ENCODE measurements at places on chromosomes 1 and 21. TPM values are rescaled to one million over a fixed set of nuclear protein-coding genes. Genes with fewer than 3 reads are reported as not detected.

Gene FAM72B
- 1.2 TPM for total RNA-seq

Gene RPTN
- not detected for total RNA-seq

Gene PYHIN1
- not detected for total RNA-seq

Gene KRTAP19-1
- total RNA-seq, result not detected

Gene EFHD2
- total RNA-seq, result 100 TPM

- DNase-seq, result no peak
Observed at GRCh38 chr1:53408755-53409129, 50.5 kb upstream of the DMRTB1 start.

DNA sequence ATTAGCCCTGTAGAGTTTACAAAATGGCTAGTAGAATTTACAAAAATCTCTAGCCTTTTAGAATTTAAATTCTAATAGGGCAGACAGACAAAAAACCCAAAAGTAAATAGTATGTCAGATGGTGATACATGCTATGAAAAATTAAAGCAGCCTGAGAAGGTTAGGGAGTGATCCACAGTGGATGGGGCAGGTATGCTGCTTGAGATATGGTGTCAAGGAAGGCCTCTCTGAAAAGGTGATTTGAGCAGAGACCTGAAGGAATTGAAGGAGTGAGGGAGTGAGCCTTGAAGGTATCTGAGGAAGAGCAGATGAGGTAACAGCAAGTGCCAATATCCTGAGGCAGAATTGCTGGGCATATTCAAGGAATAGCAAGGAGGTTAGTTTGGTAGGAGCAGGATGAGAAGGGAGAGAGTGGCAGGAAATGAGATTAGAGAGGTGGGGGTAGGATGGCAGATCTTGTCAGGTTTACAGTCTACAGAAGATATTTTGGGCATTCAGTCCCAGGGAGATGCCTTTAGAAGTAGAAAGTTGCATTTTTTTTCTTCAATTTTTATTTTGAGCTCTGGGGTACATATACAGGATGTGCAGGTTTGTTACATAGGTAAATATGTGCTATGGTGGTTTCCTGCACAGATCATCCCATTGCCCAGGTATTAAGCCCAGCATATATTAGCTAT, 40.8 kb upstream of the DPH5 start:
- no peak for DNase-seq

GRCh38 chr1:6534248-6534822, 20.0 kb downstream of the NOL9 start:
- DNase-seq, result no peak

DNA sequence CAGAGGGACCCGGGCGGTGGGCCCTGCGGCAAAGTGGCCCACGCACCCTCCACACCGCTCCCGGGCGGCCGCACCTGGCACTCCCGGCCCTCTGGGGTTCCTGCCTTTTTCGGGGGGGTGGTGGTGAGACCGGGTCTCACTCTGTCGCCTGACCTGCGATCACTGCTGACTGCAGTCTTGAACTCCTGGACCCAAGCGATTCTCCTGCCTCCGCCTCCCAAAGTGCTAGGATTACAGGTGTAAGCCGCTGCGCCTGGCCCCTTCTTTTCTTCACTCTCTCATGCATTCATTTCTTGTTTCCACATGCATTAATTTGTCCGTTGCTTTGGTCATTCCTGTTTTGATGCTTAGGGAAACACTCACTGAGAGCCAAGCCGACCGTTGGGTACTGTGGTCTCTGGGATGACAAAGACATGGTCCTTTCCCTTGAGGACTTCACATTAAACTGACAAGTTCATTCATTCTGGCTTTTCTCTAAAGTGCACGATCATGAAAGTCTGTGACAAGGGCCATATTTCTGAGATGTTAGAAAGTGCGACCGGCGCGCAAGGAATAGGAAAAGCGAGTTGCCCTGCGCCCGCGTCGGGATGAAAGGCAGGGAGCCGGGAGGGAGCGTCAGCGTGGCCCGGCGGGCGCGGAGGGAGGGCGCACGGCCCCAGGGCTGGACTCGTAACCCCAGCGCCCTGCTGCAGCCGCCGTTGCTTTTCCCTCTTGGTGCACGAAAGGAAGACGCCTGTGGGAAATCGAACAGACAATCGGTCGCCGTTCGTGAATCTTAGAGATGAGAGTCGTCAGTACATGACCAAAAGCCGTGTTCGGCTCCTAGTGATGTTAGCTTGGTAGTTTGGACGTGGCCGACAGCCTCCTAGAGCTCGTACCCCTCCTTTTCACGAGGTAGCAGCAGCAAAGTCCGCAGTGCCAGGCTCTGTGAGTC, 1.0 kb upstream of the MCOLN2 start:
- DNase-seq, result no peak

GRCh38 chr1:221926441-221926840, 184.6 kb upstream of the DUSP10 start:
- DNase-seq, result no peak

DNA sequence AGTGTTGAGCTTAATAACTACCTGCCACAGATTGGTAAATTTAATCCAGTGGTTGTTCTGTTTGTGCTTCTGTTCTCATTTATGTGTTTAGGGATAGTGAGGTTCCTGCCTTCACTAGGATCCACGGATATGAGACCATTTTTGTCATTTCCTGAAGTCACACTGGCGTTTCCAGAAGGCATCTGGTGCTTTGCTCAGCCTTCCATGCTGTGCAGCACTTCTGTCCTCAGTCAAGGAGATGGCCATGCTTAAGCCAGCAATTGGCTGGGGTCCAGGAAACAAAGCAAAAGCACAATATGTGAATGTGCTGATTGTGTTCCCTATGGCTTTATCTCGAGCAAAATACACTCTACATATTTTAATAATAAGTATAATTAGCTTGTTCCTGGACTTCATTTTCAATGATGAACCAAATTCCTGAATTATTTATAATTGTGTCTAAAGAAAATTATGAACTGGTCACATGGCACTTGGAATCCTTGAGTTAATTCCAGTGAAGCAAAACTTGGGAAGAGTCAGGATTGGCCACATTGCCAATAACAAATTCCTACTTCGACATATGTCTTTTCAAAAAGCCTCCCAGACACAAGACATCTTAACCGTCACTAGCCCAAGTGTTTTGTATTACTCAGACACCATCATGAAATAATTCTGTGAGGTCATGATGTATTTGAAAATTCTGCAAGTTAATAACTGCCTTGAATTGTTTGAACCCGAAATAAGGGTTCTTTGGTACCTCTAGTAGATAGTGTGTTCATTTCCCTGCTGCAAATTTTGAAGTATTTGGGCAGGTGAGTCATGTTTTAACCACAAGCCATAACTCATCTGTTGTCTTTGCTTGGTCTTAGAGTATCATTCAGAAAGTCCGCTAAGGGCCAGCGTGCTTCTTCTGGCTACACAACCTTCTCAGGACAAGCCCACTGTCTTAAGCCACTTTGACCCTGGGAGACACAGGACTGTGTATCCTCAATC, 412.4 kb downstream of the DISC1 start:
- peak; percentile 22 for DNase-seq

GRCh38 chr1:60596791-60597750, 485.3 kb upstream of the NFIA start:
- DNase-seq, result no peak

GRCh38 chr1:208766832-208767231, 522.6 kb upstream of the PLXNA2 start:
- DNase-seq, result no peak

DNA sequence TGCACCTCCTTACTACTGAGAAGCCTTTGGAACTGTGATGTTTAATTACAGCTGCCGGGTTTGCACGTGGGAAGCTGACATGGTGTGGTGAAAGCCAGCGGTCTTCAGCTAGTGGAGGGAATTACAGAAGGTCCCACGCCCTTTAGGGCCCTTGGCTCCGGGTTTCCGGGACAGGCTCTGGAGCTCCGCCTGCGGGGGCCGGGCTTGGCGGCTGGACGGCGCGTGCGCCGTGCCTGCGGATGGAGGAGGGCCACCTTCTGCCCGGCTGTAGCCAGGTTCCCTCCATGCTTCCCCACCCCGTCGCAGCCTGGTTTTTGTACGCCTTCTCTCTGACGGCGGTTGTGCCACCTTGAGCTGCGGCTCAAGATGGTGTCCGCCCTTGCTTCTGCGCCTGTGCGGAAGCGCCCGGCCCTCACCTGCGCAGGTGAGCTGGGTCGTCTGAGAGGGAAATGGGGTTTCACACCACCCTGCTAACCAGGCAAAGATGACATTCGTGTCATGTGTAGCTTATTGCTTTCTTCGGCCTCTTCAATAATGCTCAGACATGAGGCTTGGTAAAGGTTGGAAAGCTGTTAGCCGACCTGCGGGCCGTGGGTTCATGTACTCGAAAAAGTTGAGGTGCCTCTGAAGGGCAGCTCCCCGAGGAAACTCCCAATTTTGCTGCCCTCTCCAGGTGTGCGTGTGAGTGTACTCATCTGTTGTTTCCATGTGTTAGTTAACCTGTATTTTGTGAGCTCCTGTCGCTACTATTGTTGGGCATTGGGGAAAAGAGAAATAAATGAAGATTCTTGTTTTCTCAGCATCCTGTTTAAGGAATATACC, 36.6 kb upstream of the OPRD1 start:
- DNase-seq, result no peak

- DNase-seq, result no peak
Observed at GRCh38 chr1:113027007-113027406, 46.0 kb upstream of the LRIG2 start.
